ENCODE measurements at places on chromosomes 6 and 20. TPM values are rescaled to one million over a fixed set of nuclear protein-coding genes. Genes with fewer than 3 reads are reported as not detected.

DNA sequence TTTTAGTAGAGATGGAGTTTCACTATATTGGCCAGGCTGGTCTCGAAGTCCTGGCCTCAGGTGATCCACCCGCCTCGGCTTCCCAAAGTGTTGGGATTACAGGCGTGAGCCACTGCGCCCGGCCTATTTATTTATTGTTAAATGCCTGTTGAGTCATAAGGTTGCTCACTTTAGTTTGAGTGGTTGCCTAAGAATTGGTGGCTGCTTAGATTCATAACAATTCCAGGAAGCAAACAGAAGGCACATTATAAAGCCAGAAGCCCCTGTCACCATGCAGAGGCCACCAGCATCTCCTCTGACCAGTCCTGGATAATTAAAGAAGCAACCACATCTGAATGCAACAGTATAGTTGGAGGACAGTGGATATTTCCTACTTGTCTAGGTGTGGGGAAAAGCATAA lies 24.0 kb upstream of the ARMH2 start:
- H3K4me1 ChIP-seq, result no peaks in the 10 kb centered on the region
- H3K27me3 ChIP-seq, result no peaks in the 10 kb centered on the region
- H3K36me3 ChIP-seq, result no peaks in the 10 kb centered on the region

The MC3R gene
- total RNA-seq, result not detected

DNA sequence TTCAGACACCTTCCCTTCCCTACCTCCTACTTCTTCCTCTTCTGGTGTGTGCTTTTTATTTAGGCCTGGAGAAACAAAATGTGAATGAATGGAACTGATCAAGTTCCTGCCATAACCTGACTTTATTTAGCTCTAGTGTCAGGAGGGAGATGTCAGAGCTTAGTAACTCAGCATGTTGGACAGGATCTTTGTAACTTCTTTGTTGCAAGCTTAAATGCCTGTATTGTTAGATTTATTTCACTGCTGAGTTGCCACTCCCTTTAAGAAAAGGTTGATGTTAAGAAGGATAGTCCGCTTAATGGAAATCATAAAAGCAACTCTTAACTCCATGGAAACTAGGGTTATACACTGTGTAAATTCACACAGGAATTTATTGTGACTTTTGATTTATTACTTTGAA lies 2.2 kb downstream of the FAM120B start:
- H3K4me1 ChIP-seq, result peaks cover 17% of the 10 kb centered on the region
- H3K36me3 ChIP-seq, result no peaks in the 10 kb centered on the region
- DNase-seq, result no peak
- H3K4me3 ChIP-seq, result no peak overlapping the region
- H3K27ac ChIP-seq, result no peak overlapping the region

The SLC12A5 gene
- total RNA-seq, result 15.2 TPM

- no peaks in the 10 kb centered on the region for H3K4me1 ChIP-seq
- DNase-seq, result no peak
- H3K27me3 ChIP-seq, result no peaks in the 10 kb centered on the region
- no peaks in the 10 kb centered on the region for H3K36me3 ChIP-seq
- H3K27ac ChIP-seq, result no peak overlapping the region
- no peak overlapping the region for H3K4me3 ChIP-seq
Measured at GRCh38 chr6:1498491-1499113, 109.2 kb downstream of the FOXF2 start.

- H3K36me3 ChIP-seq, result no peaks in the 10 kb centered on the region
- no peak overlapping the region for H3K27ac ChIP-seq
- H3K27me3 ChIP-seq, result peaks cover 11% of the 10 kb centered on the region
- DNase-seq, result no peak
Measured at GRCh38 chr6:34120953-34121675, 24.8 kb downstream of the GRM4 start.

The ELOVL2 gene
- total RNA-seq, result 4.6 TPM

- no peaks in the 10 kb centered on the region for H3K27me3 ChIP-seq
- DNase-seq, result no peak
- no peaks in the 10 kb centered on the region for H3K36me3 ChIP-seq
- no peak overlapping the region for H3K4me3 ChIP-seq
- no peaks in the 10 kb centered on the region for H3K4me1 ChIP-seq
Measured at GRCh38 chr6:111192911-111193555, 105.7 kb downstream of the SLC16A10 start.

The PRIM2 gene
- total RNA-seq, result 11.9 TPM

- H3K4me1 ChIP-seq, result no peaks in the 10 kb centered on the region
- no peak overlapping the region for H3K27ac ChIP-seq
- H3K27me3 ChIP-seq, result no peaks in the 10 kb centered on the region
- no peaks in the 10 kb centered on the region for H3K36me3 ChIP-seq
- H3K4me3 ChIP-seq, result no peak overlapping the region
- no peak for DNase-seq
Measured at GRCh38 chr6:47234266-47234933, 75.3 kb downstream of the TNFRSF21 start.

DNA sequence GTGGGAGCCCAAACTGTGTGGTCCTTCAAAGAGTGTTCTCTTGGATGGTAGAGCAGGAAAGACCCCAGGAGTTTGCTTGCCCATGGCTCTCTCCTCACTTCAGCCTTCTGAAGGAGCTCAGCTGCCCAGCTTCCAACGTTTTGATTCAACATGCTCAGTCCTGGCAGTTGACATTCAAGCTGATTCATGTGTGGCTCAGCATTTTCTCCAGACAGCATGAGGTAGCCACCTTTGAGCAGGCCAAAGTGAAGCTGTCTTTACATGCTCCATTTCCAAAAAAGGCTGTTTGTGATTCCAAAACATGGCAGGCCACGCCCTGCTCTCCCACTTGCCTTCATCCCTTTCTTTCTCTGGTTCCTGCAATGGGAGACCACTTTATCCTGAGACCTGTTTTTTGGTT lies 280.2 kb downstream of the TBC1D7 start:
- H3K27me3 ChIP-seq, result no peaks in the 10 kb centered on the region
- no peak overlapping the region for H3K4me3 ChIP-seq
- H3K4me1 ChIP-seq, result no peaks in the 10 kb centered on the region
- H3K36me3 ChIP-seq, result no peaks in the 10 kb centered on the region

DNA sequence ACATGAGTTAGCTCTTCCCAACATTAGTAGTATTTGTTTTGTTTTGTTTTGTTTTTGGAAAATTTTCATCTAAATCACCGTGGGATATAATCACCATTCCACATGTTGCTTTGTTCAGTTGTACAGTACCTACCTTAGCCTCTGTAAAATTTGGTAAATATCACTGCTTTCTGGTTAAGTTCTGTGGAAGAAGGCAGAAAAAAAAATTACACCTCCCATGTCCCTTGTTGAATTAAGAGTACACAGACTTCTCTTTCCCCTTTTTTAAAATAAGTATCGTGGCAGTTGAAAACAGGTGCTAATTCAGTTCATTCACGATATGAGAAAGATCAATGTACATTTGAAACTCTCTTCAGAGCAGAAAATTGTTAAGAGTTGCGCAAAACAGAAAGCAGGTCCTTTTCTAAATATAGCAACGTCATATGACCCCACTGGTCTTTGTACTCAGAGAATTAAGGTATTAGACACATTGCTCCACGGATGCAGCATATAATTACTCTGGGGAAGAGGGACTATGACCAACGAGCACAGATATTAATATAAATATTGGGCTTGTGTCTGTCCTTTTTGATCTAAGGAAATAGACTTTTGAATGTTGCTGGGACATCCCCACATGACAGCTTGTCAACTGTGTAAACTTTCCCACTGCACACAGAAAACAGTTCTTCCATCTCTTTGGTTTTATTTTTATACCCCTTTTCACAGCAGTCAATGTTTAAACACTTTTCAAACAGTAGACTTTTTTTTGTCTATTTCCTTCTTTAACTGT lies 58.6 kb upstream of the ZNF217 start:
- peaks cover 14% of the 10 kb centered on the region for H3K4me1 ChIP-seq
- DNase-seq, result no peak
- no peaks in the 10 kb centered on the region for H3K36me3 ChIP-seq
- H3K27ac ChIP-seq, result no peak overlapping the region
- no peak overlapping the region for H3K4me3 ChIP-seq

DNA sequence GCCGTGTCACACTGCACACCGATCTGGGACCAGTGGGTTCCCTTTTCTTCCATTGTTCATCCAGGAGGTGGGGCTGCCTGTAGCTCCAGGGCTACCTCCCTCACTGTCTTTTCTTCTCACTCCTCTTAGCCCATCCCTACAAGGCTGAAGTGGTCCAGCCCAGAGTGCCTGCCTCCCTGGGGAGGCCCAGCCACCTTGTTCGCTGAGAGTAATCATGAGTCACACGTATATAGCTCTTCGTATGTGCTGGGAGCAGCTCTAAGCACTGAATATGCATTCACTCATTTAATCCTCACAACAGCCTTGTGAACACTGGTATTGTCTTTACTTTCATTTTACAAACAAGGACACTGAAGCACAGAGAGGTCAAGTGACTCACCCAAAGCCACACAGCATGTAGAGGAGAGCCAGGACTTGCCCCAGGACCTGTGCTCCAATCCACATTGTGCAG lies 14.7 kb upstream of the CCDC167 start:
- H3K4me1 ChIP-seq, result peaks cover 10% of the 10 kb centered on the region
- no peak overlapping the region for H3K4me3 ChIP-seq
- H3K36me3 ChIP-seq, result no peaks in the 10 kb centered on the region
- peak; percentile 44 for DNase-seq

- H3K4me1 ChIP-seq, result peaks cover 9% of the 10 kb centered on the region
- H3K36me3 ChIP-seq, result no peaks in the 10 kb centered on the region
- no peak for DNase-seq
Measured at GRCh38 chr6:14824060-14824459, 421.8 kb upstream of the JARID2 start.

The FAM217A gene
- not detected for total RNA-seq

- H3K27ac ChIP-seq, result no peak overlapping the region
- H3K27me3 ChIP-seq, result no peaks in the 10 kb centered on the region
- H3K4me1 ChIP-seq, result peaks cover 5% of the 10 kb centered on the region
- no peak for DNase-seq
- H3K4me3 ChIP-seq, result no peak overlapping the region
Measured at GRCh38 chr6:147207351-147207750, 3.1 kb downstream of the STXBP5 start.

GRCh38 chr6:43668151-43669028 lies 19.2 kb downstream of the MRPS18A start:
- H3K36me3 ChIP-seq, result peaks cover 5% of the 10 kb centered on the region
- no peak overlapping the region for H3K27ac ChIP-seq
- H3K27me3 ChIP-seq, result no peaks in the 10 kb centered on the region
- peaks cover 16% of the 10 kb centered on the region for H3K4me1 ChIP-seq
- no peak overlapping the region for H3K4me3 ChIP-seq

DNA sequence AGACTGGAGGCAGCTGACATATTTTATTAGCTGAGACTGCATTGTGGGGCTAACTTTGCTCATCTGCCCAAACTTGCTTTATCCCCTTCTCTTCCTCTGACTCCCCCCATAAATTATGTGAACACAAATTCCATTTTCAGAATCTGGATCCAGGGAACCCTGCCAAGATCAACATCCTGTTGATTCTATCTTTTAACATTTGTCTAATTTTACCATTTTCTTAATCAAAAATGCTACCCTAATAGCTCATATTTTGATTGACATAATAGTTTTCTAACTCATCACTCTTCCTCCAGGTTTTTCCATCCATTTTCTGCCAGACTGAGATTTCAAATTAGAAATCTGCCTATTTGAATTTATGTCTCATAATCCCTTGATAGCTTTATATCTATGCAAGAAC lies 184.7 kb upstream of the PRSS16 start:
- H3K27me3 ChIP-seq, result no peaks in the 10 kb centered on the region
- H3K4me3 ChIP-seq, result no peak overlapping the region
- H3K27ac ChIP-seq, result no peak overlapping the region
- H3K4me1 ChIP-seq, result no peaks in the 10 kb centered on the region
- no peak for DNase-seq

GRCh38 chr20:42895020-42895419 lies 294.7 kb downstream of the PTPRT start:
- no peak overlapping the region for H3K4me3 ChIP-seq
- no peaks in the 10 kb centered on the region for H3K27me3 ChIP-seq
- H3K36me3 ChIP-seq, result no peaks in the 10 kb centered on the region
- no peaks in the 10 kb centered on the region for H3K4me1 ChIP-seq
- no peak overlapping the region for H3K27ac ChIP-seq
- DNase-seq, result no peak

GRCh38 chr6:110098511-110099116 lies 80.9 kb downstream of the WASF1 start:
- no peak overlapping the region for H3K27ac ChIP-seq
- no peaks in the 10 kb centered on the region for H3K27me3 ChIP-seq
- no peak for DNase-seq
- no peaks in the 10 kb centered on the region for H3K4me1 ChIP-seq
- no peak overlapping the region for H3K4me3 ChIP-seq
- H3K36me3 ChIP-seq, result peaks cover 5% of the 10 kb centered on the region

The CYP39A1 gene
- total RNA-seq, result 0.84 TPM

- DNase-seq, result peak; percentile 9
- H3K4me1 ChIP-seq, result no peaks in the 10 kb centered on the region
- no peaks in the 10 kb centered on the region for H3K27me3 ChIP-seq
Measured at GRCh38 chr6:165049362-165049761, 260.0 kb downstream of the C6orf118 start.

The TBX18 gene
- 12.2 TPM for total RNA-seq

The PARD6B gene
- total RNA-seq, result 13.1 TPM

- no peak for DNase-seq
- H3K27me3 ChIP-seq, result no peaks in the 10 kb centered on the region
- H3K4me1 ChIP-seq, result peaks cover 4% of the 10 kb centered on the region
- no peaks in the 10 kb centered on the region for H3K36me3 ChIP-seq
- H3K27ac ChIP-seq, result no peak overlapping the region
Measured at GRCh38 chr20:51286758-51287157, 255.8 kb downstream of the NFATC2 start.

The AAR2 gene
- total RNA-seq, result 20.9 TPM

- DNase-seq, result no peak
- no peak overlapping the region for H3K27ac ChIP-seq
- H3K4me1 ChIP-seq, result peaks cover 26% of the 10 kb centered on the region
- no peaks in the 10 kb centered on the region for H3K36me3 ChIP-seq
- no peaks in the 10 kb centered on the region for H3K27me3 ChIP-seq
- H3K4me3 ChIP-seq, result no peak overlapping the region
Measured at GRCh38 chr6:169159331-169159730, 94.3 kb downstream of the THBS2 start.

- no peaks in the 10 kb centered on the region for H3K36me3 ChIP-seq
- H3K27ac ChIP-seq, result no peak overlapping the region
- DNase-seq, result no peak
- no peaks in the 10 kb centered on the region for H3K27me3 ChIP-seq
- no peak overlapping the region for H3K4me3 ChIP-seq
Measured at GRCh38 chr6:89618026-89618425, 20.5 kb downstream of the LYRM2 start.

The MROH8 gene
- 1.3 TPM for total RNA-seq

- no peaks in the 10 kb centered on the region for H3K27me3 ChIP-seq
- H3K4me1 ChIP-seq, result peaks cover 4% of the 10 kb centered on the region
- H3K36me3 ChIP-seq, result no peaks in the 10 kb centered on the region
- H3K4me3 ChIP-seq, result no peak overlapping the region
Measured at GRCh38 chr6:129402244-129402643, 307.7 kb downstream of the ARHGAP18 start.

The HLA-DMA gene
- total RNA-seq, result 8.1 TPM

The TSBP1 gene
- not detected for total RNA-seq

DNA sequence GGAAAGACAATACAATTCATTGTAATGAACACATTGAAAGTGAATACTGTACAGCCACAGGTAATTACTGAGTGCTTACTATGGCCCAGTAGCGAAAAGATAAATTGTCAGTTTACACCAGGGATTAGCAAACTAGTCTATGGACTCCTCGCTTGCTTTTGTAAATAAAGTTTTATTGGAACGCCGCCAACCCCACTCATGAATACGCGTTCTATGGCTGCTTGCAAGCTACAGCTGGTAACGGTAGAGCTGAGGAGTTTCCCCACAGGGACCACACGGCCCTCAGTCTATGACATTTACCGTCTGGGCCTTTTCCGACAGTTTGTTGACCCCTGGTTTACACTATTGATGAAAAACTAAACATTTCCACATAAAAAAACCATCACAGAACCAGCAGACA lies 24.2 kb downstream of the LAMA5 start:
- peaks cover 5% of the 10 kb centered on the region for H3K36me3 ChIP-seq
- H3K27ac ChIP-seq, result no peak overlapping the region
- H3K27me3 ChIP-seq, result no peaks in the 10 kb centered on the region
- no peaks in the 10 kb centered on the region for H3K4me1 ChIP-seq
- DNase-seq, result no peak
- no peak overlapping the region for H3K4me3 ChIP-seq

The RUNX2 gene
- total RNA-seq, result 26.1 TPM

All from astrocyte (in vitro differentiated cells and primary cell).